ENCODE measurements at places on chromosomes 2 and 18.

DNA sequence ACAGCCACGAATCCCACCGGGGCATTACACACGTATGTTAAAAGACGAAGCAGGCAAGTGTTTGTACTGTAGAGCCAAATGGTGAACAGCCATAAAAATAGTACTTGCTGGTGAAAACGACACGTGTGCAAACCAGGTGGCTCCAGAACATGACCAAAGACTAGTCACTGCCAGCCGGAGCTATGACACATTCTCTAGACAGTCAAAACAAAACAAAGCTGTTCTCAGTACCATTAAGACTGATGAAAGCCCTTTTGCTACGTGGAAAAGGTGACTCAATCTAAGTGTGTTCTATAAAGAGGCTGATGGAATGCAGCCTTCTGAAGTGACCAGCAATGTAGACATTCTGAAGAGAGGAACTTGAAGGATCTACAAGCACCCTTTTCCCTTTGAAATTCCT lies 367.7 kb upstream of the NETO1 start:
- DNase-seq, result no peak

DNA sequence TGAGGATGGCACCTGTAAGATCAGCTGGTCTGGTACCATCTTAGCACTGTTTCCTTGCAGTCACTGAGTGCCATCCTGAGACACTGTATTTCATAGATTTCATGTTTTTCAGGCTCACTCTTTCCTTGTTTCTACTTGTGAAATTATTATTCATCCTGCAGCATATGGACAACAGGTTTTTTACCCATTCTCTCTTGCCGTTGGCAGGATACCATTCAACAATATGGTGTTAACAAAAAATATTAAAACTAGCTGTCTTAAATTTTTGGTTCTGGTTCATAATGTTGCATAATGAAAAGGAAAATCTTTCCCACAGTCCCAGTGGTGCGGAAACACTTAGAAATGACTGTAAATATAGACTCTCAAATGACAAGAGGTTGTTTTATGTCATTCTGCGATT lies 23.1 kb upstream of the ATG16L1 start:
- no peak for DNase-seq

DNA sequence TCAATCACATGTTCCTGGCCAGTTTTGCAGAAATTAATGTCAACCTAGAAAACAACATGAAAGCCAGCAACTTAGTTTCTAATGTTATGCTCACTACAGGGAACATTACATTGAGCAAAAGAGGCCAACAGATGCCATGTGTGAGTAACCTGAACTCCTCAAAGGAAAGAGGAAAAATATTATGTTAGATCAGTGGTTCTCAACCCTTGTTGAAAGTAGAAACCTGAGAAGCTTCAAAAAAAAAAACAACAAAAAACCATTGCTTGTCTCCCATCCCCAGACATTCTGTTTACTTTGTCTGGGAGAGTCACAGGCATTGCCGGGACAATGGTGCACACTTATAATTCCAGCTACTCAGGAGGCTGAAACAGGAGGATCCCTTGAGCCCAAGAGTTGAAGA lies 57.7 kb downstream of the METTL4 start:
- no peak for DNase-seq

DNA sequence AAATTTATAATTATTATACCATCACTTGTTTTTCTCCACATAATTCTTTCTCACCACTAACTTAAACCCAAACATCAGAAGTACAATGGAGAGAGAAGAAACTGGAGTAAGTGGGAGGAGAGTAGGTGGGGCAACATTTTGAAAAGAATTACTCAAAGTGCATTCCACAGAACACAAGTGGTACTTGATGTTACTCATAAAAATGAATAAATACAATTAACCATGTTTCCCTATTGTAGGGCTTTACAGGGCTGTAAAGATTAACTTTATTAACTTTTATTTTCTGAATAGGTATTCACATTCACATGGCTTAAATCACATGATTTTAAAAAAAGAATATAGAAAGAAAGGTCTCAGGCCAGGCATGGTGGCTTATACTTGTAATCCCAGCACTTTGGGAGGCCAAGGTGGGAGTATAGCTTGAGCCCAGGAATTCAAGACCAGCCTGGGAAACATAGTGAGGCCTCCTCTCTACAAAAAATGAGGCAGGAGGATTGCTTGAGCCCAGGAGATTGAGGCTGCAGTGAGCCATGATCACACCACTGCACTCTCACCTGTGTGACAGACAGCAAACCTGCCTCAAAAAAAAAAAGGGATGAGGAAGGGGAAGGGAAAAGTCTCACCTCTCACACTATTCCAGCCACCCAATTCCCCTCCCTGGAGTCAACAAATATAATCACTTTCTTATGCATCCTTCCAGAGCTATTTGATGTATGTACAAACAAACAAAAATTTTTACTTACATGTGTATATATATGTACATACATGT lies 47.1 kb downstream of the KCNG3 start:
- no peak for DNase-seq

- no peak for DNase-seq
Measured at GRCh38 chr2:32363597-32363996, 6.8 kb downstream of the BIRC6 start.

DNA sequence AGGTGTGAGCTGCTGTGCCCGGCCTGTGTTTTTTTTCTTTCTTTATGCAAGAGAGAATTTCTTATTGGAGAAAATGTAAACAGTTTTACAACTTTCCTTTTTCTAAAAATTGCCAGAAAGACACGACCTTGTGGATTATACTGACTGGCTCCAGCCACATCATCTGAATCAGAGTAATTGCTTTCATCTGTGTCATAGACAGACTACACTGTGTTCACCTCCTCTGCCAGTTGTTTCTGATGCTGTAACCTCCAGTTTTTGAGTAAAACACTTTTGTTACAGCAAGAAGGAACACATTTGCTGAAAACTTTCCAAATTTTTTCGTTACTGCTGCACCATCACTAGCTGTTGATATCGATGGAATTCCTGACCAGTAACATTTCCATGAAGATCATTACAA lies 43.9 kb upstream of the PLEKHM3 start:
- no peak for DNase-seq

GRCh38 chr18:13192970-13193369 lies 25.6 kb upstream of the LDLRAD4 start:
- DNase-seq, result no peak

GRCh38 chr2:121118951-121119350 lies 166.1 kb downstream of the TFCP2L1 start:
- DNase-seq, result no peak

GRCh38 chr2:144507441-144508171 lies 12.3 kb downstream of the ZEB2 start:
- DNase-seq, result no peak

GRCh38 chr2:220465700-220466099 lies 838.3 kb downstream of the SLC4A3 start:
- no peak for DNase-seq

DNA sequence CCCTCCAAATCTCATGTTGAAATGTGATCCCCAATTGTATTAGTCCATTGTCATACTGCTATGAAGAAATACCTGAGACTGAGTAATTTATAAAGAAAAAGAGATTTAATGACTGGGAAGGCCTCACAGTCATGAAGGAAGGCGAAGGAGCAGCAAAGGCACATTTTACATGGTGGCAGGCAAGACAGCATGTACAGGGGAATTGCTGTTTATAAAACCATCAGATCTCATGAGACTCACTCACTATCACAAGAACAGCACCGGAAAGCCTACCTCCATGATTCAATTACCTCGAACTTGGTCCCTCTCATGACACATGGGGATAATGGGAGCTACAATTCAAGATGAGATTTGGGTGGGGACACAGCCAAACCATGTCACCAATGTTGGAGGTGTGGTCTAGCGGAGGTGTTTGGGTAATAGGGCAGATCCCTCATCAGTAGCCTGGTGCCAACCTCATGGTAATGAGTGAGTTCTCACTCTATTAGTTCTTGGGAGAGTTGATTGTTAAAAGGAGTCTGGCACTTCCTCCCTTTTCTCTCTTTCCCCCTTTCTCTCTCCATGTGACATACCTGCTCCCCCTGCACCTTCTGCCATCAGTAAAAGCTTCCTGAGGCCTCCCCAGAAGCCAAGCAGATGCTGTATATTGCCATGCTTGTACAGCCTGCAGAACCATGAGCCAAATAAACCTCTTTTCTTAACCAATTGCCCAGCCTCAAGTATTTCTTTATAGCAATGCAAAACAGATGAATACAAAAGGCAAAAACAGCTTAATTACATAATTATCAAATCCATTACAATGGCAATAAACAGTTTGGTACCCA lies 14.5 kb upstream of the FN1 start:
- no peak for DNase-seq

- no peak for DNase-seq
Measured at GRCh38 chr2:160747501-160748170, 254.0 kb upstream of the RBMS1 start.

DNA sequence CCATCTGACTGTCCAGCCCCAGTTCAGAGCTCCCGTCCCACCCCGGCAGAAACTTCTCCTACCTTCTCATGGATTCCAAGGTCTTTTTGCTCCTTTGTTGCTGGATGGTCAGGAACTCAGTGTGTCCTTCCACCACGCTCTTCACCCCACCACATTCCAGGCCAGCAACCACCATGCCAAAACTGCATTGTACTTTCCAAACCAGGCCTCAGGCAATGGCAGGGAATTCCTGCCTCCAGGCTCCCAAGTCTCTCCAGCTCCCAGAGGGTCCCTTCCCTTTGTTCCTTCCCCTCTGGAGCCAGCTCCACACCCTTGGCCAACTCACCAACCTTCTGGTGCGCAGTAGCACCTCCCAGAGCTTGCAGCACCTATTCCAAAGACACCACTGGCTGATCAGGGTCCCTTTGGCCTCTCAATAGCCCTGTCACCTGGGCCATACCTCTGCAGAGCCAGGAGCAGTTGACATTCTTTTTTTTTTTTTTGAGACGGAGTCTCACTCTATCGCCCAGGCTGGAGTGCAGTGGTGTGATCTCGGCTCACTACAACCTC lies 8.1 kb downstream of the CHMP1B start:
- no peak for DNase-seq

- DNase-seq, result no peak
Measured at GRCh38 chr2:229855116-229855515, 66.7 kb downstream of the TRIP12 start.

- DNase-seq, result no peak
Measured at GRCh38 chr18:42525905-42526304, 570.9 kb downstream of the PIK3C3 start.

GRCh38 chr2:109623923-109624322 lies 9.8 kb downstream of the SOWAHC start:
- no peak for DNase-seq

DNA sequence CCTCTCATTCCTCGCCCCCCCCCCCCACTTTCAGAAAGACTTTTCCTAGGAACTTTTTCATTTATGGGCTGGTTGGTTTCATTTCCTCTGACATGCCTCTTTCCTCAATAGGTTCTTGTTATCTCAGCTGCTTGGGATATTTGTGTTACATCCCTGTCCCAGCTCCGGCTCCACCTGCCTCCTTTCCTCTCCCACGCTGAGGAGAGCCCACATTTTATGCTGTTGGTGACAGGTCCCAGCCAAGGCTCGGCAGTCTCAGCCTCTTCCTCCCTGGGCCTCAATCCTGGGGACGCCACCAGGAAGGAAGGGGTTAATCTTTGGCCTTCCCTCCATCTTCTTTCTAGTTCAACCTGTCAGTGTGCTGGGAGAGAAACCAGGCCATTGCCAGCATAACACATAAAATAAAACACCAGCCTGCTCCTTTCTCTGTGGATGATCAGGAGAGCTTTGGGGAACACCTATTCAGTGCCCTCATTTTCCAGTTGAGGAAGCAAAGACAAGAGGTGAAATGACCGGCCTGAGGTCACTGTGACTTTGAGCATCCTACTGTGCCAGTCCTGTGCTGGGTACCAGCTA lies 216.9 kb upstream of the TNP1 start:
- no peak for DNase-seq

DNA sequence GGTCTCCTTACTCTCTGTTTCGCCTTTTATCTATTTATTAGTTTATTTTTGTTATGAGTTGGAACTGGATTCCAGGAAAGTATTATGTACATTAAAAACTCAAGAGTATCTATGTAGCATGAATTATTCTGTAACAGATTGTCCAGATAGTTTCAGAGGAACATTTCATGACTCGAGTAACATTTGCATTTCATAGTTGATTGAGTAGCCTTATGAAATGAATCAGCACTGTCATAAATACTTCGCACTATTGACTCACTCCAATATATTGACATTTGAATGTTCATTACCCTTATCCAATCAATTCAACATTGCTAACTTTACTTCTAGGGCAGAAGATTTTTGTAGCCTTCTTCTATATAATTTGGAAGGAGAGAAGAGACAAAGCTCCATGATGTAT lies 11.3 kb upstream of the VRK2 start:
- no peak for DNase-seq

DNA sequence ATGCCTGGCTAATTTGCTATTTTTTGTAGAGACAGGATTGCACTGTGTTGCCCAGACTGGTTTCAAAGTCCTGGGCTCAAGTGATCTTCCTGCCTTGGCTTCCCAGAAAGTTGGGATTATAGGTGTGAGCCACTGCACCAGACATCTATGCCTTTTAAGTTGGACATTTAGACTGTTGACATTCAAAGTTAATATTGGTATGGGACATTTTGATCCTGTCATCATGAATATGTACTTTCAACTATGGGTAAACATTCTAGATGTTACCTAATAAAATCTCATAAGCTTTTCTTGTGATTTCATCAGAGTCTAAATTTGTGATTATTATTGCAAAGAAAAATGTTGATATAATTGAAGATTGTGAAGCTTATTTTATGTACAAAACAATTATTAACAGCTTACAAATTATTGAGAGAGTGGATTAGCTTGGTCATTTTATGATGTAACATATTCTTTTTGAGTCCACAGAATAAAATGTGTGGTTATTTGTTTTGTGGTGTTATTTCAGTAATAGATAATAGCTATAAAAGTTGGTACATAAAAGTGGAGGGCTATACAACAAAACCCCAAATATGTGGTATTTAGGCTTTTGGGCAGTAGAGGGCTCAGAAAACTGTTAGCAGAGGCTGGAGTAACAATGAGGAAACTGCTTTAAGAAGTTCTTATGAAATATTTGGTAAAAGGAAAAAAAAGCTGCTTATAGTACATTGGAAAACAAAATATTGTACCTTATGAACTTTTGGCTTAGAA lies 41.4 kb downstream of the STARD6 start:
- DNase-seq, result no peak

- DNase-seq, result no peak
Measured at GRCh38 chr18:48615566-48616401, 77.0 kb downstream of the CTIF start.

- no peak for DNase-seq
Measured at GRCh38 chr18:79587779-79588635, 91.6 kb upstream of the CTDP1 start.

DNA sequence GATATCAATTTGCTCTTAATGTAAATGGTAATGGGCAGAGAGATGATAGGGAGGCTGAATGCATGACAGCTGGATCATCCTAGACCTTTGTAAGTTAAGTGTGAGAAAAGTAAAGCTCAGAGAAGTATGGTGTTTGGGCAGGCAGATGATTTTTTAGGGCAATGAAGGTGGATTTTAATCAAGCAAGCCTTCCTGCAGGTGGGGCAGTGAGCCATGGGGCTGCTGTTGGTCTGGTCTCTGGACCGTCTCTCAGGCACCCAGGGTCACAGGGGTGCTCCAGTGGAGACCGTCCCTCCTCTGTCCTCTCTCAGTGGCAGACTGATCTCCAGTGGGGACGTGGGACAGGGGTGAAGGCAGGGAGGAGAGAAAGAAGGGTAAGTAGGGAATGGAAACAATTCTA lies 69.8 kb upstream of the STK17B start:
- DNase-seq, result no peak

- no peak for DNase-seq
Measured at GRCh38 chr18:31329787-31330438, 12.0 kb downstream of the DSG1 start.

Measured in stimulated activated CD4-positive, alpha-beta T cell treated with anti-CD3 and anti-CD28 coated beads, Interleukin-15, amount 100 ng/mL, for 1 hour (primary cell).